GM12878 (cell line): ENCODE measurements at places on chromosomes 13 and 19. TPM values are rescaled to one million over a fixed set of nuclear protein-coding genes. Genes with fewer than 3 reads are reported as not detected.

Gene RASGRP4
- 5.9 TPM in 2 replicates for total RNA-seq

DNA sequence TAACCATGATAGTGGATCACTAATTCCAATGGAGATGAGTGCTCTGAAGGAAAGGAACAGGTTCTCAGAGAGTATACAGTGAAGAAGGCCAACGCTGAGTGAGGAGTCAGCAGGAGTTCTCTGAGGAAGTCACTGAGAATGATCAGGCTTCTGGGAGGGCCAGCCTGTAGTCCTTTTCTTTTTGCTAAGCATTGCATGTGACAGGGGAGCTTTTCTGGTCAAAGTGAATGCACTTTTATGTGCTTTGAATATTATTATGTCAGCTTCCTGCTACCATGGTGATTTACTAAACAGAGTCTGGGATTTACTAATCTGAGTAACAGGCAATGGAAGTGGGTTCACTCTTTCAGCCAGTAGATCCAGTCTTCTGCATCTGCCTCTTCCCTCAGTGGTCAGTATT, 81.1 kb upstream of the SERP2 start:
- H3K36me3 ChIP-seq = no peaks in the 10 kb centered on the region
- no peaks in the 10 kb centered on the region for H3K4me1 ChIP-seq
- H3K4me3 ChIP-seq = no peak overlapping the region
- H3K27me3 ChIP-seq = no peaks in the 10 kb centered on the region

- DNase-seq = no peak
- no peaks in the 10 kb centered on the region; the same call in 1 of the 2 replicates for H3K27me3 ChIP-seq
- H3K4me3 ChIP-seq = no peak overlapping the region
Observed at GRCh38 chr19:30064771-30065494, 122.9 kb downstream of the URI1 start.

GRCh38 chr19:18541258-18541991, 1.9 kb downstream of the FKBP8 start:
- H3K36me3 ChIP-seq = peaks cover 30% of the 10 kb centered on the region; the same call in 1 of the 2 replicates
- H3K4me1 ChIP-seq = peaks cover 10% of the 10 kb centered on the region
- no peaks in the 10 kb centered on the region for H3K27me3 ChIP-seq
- no peak overlapping the region; the same call in 1 of the 2 replicates for H3K27ac ChIP-seq
- H3K4me3 ChIP-seq = no peak overlapping the region; the same call in 1 of the 2 replicates

- no peaks in the 10 kb centered on the region for H3K36me3 ChIP-seq
- H3K27me3 ChIP-seq = peaks cover 2% of the 10 kb centered on the region; the same call in 1 of the 2 replicates
- no peaks in the 10 kb centered on the region; the same call in 1 of the 2 replicates for H3K4me1 ChIP-seq
- no peak overlapping the region for H3K4me3 ChIP-seq
- DNase-seq = no peak
Observed at GRCh38 chr13:52737451-52737850, 2.2 kb downstream of the CNMD start.
